AG20443 (cell line): ENCODE measurements at places on chromosomes 2 and 18.

GRCh38 chr18:66778048-66778447 lies 174.2 kb upstream of the CDH19 start:
- DNase-seq, result no peak

DNA sequence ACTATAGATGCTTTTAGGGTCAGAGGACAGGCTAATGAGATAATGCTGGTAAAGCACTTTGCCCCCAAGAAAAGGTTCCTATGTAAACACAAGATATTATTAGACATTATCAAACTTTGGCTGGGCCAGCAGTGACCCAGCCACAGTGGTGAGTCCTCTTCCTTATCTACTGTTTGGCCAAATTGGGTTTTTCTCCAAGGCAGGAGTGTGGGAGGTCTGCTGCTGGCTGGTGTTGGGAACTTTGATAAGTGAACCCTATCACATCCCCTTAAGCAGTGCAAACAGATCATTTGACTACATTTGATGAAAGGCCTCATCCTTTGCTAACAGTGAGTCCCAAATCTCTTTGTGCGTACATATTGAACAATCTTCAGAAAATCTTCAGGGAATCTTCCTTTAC lies 16.2 kb downstream of the FZD7 start:
- no peak for DNase-seq

DNA sequence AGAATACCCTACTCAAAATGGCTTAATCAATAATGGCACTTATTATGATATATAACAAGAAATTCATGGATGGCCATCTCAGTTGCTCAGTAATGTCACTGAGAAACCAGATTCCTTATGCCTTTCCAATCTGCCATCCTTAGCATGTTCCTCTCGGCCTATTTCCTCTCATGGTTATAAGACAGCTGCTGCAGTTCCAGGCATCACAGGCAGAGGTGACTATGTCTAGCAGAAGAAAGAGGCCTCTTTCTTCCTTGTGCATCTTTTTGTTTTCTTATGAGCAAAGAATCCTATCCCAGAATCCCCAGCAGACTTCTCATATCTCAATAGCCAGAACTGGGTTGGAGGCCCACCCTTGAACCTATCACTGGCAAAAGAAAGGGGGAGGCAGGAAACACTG lies 310.6 kb upstream of the SPRED2 start:
- no peak for DNase-seq

- DNase-seq, result no peak
Measured at GRCh38 chr2:165535471-165535870, 66.0 kb downstream of the CSRNP3 start.

DNA sequence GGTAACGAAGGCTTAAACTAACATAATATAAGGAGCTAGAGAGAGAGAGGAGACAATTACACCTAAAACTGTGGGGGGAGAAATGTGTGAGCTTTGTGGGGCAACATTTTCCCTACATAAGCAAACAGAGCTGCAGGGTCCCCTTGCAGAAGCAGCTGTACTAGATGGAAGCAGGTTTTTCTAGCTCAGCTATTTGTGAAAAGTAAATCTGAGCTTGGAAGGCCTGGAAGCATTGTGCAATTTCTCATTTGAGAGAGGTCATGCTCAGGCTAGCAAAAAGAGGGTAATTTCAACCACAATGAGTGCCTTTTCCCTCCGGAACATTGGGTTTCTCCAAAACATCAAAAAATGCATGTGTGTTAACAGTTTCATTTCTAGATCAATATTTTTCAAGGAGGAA lies 130.0 kb downstream of the ARL4C start:
- DNase-seq, result no peak

DNA sequence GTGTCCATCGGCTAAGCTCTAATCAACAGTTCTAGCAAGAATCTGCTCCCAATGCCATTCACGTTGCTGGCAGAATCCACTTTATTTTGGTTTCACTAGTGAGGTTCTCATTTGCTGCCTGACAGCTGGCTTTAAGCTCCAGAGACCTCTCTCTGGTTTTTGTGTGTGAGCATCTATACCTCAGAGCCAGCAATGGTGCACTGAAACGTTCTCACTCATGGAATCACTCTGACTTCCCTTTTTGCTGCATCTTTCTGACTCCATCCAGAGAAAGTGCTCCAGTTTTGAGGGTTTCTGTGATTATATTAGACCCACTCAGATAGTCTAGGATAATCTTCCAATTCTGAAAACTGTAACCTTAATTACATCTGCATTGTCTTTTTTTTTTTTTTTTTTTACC lies 596.6 kb downstream of the RNF144A start:
- no peak for DNase-seq

GRCh38 chr2:20249170-20249569 lies 24.2 kb upstream of the SDC1 start:
- no peak for DNase-seq

GRCh38 chr2:239188536-239188935 lies 212.3 kb downstream of the HDAC4 start:
- no peak for DNase-seq

DNA sequence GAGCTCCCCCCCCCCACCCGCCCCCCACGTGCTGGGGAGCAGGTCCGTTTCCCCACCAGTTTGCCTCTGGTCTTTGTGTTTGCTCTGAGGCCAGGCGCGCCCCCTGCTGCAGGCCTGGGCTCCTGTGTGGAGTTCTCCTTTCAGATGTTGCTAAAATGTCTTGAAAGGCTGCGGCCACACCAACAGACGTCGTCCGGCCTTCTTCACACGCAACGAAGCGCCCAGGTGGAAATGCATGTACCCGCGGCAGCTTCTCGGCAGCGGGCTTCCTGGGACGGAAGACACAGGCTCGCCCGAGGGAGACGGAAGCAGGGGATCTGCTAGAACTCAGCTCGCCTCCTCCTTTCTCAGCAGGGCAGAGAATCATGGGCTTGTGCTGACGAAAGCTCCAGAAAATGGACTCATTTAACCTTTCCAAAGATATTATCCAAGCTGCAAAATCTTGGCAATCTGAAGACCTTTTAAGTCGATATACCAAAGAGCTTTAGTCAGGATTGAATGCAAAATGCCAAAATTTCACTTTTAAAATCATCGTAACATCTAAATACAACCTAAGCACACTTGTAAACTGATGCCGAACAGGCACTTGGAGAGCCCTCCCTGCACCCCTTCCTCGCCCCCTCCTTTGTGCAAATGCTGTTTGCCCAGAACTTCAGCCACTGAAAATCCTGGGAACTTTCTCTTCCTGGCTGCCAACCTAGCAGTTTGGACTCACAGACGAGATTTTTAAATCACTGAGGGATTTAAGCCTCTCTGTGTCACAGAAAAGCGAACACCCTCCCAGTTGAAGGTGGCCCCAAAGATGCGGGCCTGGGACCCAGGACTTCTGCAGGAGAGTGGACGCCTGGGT lies 125.5 kb upstream of the ZNF516 start:
- peak; percentile 90 for DNase-seq

DNA sequence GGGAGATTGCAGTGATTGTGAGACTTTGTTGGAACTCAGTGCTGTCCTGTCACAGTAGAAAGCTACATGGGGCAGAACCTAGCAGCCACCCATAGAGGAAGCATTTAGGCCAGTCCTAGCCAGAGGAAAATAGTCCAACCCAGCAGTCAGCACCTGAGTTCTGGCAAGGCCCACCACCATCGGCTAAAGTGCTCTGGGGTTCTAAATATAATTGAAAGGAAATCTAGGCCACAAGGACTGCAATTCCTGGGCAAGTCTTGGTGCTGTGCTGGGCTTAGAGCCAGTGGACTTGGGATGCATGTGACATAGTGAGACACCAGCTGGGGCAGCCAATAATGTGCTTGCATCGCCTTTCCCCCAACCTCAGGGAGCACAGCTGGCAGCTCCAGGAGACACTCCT lies 28.9 kb upstream of the ACTR2 start:
- DNase-seq, result no peak

- DNase-seq, result no peak
Measured at GRCh38 chr2:30935795-30936194, 128.5 kb upstream of the CAPN13 start.

GRCh38 chr2:150136893-150137292 lies 350.6 kb downstream of the RND3 start:
- no peak for DNase-seq

DNA sequence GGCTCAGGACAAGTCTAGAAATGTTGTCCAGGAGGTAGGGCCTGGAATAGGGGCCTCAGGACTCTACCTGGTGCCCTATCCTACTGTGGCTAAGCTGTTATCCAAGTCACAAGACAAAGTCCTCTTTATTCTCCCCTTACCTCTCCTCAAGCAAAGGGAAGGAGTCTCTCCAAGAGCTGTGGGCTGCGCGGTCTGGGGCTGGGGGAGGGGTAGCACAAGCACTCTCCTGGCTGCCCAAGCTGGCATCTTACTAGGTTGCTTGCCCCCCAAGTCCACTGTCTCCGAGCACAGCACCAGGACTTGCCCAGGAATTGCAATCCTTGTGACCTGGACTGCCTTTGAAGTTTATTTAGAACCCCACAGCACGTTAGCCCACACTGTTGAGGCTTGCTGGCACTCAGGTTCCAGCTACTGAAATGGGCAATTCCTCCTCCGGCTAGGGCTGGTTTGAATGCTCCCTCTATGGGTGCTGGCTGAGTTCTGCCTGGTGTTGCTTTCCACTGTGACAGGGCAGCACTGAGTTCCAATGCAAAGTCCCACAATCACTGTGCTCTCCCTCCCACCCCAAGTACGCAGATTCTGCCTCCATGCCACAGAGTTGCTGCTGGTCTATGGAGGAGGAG lies 18.5 kb downstream of the DHRS9 start:
- no peak for DNase-seq

GRCh38 chr2:30287190-30287840 lies 56.0 kb downstream of the LBH start:
- DNase-seq, result no peak

- no peak for DNase-seq
Measured at GRCh38 chr2:153222231-153223165, 256.1 kb downstream of the RPRM start.

GRCh38 chr2:187165936-187166610 lies 282.0 kb downstream of the CALCRL start:
- DNase-seq, result no peak

DNA sequence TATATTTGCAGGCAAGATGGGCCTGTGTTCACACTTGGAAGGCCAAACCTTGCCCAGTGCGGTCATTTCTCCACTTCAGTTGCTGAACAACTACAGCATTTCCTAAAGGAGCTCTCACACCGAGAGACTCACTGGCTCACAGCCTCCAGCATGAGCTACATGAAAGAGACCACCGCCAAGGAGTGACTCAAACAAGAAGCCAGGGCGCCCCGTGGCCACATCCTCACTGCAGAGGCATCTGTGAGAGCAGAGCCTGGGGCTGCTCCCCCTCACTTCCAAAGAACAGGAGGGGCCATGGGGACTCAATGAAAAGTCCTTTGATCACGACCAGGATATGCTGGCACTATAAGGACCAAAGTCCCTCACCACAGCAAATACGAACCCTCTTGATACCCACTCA lies 50.0 kb downstream of the TMEM163 start:
- DNase-seq, result no peak

DNA sequence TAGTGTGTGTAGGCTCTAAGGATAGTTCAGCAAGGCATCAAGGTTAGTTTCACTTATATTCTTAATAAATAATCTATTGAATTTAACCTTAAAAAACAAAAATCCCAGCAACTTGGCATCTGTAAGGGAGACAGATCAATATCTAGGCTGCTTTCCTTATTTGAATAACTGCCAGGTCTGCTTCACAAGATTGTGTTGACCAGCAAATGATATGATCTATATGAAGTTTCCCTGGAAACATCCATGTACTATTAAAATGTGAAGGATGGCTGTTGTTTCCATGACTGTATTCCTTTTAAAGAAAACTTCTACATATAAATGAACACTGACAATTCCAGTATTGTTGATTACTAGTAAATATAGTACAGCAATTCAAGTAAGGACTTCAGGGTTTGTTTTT lies 109.4 kb downstream of the SPTBN1 start:
- no peak for DNase-seq

GRCh38 chr18:46459789-46460455 lies 197.1 kb downstream of the LOXHD1 start:
- DNase-seq, result no peak

GRCh38 chr2:67389286-67389685 lies 7.8 kb upstream of the ETAA1 start:
- peak; percentile 52 for DNase-seq

- no peak for DNase-seq
Measured at GRCh38 chr2:12070153-12070552, 323.7 kb downstream of the LPIN1 start.

DNA sequence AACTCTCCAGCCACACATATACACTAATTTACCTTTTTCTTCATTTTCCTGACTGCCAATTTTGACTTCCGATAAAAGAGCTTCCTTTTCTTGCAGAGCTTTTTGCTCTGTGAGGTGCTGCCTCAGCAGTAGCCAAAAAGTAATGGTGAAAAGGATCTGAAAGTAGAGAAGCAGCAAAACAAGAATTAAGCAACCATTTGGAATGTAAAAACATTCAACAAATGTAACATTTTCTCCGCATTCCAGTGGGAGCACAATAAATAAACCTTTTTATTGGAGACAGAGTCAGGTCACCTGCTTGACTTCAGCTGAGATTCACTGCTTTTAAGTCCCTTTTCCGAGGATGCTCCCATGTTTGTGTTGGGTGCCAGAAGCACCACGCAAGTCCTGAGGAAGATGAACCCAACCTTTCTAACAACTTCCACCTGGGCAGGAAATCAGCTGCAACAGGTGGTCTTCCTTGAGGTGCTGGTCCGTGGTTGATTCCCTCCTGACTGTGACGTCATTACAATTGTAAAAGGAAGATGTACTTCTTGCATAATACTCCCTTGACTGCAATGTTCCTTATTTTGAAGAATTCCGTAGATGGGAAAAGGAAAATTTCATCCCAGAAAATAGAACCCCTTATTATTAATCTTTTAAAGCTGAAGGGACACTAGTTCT lies 265.5 kb downstream of the NAPG start:
- no peak for DNase-seq
